Stimulated activated CD8-positive, alpha-beta memory T cell treated with anti-CD3 and anti-CD28 coated beads, Interleukin-7, amount 100 ng/mL, for 1 hour (primary cell): ENCODE measurements at places on chromosomes 1 and 21.

DNA sequence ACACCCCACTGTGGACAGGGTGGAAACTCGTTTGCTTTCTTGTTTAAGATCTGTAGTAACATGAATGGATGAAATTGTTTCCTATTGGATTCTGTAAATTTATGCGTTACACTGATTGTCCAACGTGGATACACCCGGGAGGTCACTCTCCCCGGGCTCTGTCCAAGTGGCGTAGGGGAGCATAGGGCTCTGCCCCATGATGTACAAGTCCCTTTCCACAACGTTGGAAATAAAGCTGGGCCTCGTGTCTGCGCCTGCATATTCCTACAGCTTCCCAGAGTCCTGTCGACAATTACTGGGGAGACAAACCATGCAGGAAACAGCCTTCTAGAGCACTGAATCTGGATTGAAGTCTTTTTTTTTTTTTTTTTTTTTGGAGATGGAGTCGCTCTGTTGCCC, 1.4 kb downstream of the RCC1 start:
- no peak for DNase-seq

GRCh38 chr21:37226041-37226920, 40.9 kb downstream of the VPS26C start:
- DNase-seq: no peak

GRCh38 chr1:11301601-11302000, 28.6 kb downstream of the UBIAD1 start:
- no peak for DNase-seq

DNA sequence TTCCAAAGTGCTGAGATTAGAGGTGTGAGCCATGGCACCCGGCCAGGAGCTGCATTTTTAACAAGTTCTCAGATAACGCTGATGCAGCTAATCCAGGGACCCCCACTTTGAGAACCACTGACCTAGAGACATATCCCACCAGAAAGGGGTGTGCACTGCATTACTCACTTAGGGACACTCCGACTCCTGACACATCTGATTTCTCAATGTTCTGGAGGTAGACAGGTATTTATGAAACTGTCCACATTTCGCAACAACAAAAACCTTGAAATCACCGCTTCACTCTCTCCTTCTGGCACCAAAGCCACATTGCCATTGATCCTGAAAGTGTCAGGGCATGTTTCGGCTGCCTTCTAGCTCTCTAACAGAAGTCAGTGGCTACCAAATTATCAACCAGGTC, 23.2 kb upstream of the CAMTA1 start:
- no peak for DNase-seq

DNA sequence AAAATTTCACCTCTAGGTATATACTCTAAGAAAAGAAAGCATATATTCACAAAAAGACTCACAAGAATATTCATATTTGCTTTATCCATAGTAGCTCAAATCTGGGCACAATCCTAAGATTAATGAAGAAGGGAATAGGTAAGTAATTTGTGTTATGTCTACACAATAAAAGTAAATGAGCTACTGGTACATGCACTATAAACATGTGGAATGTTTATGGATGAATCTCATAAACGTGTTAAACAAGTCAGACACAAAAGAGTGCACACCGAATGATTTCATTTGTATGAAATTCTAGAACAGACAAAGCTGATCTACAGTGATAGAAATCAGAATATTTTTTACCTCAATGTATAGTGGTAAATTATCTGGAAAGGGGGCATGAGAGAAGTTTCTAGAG, 115.3 kb upstream of the B3GALT2 start:
- DNase-seq: no peak

DNA sequence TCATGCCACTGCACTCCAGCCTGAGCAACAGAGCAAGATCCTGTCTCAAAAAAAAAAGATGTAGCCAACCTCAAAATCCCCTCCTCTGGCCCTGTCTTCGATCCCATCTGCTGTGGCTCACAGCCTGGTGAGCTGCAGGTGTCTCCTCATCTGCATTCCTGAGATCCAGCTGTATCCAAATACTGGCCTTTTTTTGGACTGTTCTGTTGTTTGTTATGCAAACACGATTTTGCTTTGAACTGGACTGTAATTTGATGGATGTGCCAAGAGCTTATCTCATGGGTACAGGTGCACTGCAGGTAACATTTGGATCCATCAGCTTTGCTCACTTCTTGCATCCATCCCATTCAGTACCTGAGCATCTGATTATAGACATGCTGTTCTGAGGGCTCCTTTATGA, 14.1 kb upstream of the FAM43B start:
- no peak for DNase-seq

- no peak for DNase-seq
Measured at GRCh38 chr1:178796013-178796412, 71.0 kb downstream of the RALGPS2 start.

DNA sequence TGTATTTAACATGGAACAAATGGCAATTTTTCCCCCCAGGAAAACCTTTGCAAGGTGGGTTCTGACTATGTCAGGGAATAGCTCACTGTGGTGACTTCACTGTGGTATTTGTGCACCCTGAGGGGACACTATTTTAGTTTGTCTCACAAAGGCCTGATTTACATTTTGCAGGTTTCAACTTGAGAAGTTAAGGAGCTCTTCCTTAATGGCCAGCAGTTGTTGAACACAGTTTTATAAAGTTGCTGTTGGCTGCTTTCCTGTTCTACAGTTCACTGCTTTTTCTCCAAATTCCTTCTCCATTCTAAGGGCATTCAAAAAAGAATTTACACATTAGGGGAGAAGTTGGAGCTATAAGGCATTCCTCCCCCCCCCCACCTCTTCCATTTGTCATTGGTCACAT, 4.6 kb downstream of the LAMC1 start:
- no peak for DNase-seq

GRCh38 chr1:28421744-28422143, 52.2 kb downstream of the PHACTR4 start:
- no peak for DNase-seq

- DNase-seq: no peak
Measured at GRCh38 chr1:67608661-67609576, 76.1 kb upstream of the GADD45A start.

- DNase-seq: no peak
Measured at GRCh38 chr1:156544592-156545102, 27.7 kb downstream of the IQGAP3 start.

DNA sequence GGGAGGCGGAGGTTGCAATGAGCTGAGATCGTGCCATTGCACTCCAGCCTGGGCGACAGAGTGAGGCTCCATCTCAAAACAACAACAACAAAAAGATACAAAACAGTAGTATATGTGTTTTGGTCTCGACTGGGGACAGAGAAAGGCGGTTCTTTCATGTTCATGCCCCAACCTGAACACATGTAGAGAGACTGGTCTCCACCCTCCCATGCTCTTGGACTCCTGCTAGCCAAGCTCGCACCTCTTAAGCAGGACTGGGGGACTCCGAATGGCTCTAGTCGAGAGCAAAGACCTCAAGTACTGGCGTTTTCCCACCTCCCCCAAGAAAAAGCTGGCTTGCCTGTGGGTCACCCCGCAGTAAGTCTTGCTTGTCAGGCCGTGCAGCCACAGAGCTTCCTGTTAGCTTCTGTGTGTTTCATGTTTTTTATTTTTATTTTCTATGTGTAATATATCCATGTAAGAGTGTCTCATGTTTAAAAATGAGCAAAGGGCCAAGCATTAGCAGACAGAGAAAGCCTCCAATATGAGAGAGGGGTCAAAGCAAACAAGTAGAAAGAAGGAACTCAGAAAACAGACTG, 91.6 kb downstream of the SCCPDH start:
- no peak for DNase-seq

GRCh38 chr1:203628201-203629015, 1.8 kb downstream of the ATP2B4 start:
- DNase-seq: no peak

- DNase-seq: no peak
Measured at GRCh38 chr21:44294391-44295162, 5.3 kb upstream of the PFKL start.

DNA sequence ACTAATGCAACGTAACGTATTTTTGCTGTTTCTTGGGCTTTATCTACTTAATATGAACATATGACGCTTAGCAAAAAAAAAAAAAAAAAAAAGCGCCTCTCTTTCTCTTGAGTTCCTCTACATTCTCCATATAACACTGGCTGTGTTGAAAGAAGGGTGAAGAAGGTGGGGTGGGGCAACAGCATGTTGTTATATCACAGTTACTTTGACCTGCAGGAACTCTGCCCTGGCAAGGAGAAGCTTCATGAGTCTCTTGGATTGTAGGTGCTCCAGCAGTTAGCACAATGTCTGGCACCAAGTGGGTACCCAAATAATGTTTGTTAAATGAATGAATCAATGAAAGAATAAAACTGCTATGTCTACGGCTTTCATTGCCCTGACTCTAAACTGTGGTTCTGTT, 162.6 kb downstream of the ATG4C start:
- DNase-seq: no peak

GRCh38 chr1:42965378-42965777, 6.7 kb upstream of the SLC2A1 start:
- DNase-seq: no peak

- DNase-seq: no peak
Measured at GRCh38 chr1:209743145-209743482, 12.7 kb upstream of the TRAF3IP3 start.

GRCh38 chr1:18549106-18549505, 68.4 kb downstream of the KLHDC7A start:
- no peak for DNase-seq

GRCh38 chr1:97929874-97930851, 9.3 kb upstream of the DPYD start:
- no peak for DNase-seq

- DNase-seq: no peak
Measured at GRCh38 chr1:39732730-39733129, 6.0 kb upstream of the PPIE start.

- DNase-seq: peak; percentile 61
Measured at GRCh38 chr1:21659099-21659923, 9.8 kb downstream of the RAP1GAP start.
